PC-9 (cell line): ENCODE measurements at places on chromosomes 7 and 10. TPM values are rescaled to one million over a fixed set of nuclear protein-coding genes. Genes with fewer than 3 reads are reported as not detected.
A peak's percentile ranks its signal among the peaks of the same experiment; 100 is the strongest.

DNA sequence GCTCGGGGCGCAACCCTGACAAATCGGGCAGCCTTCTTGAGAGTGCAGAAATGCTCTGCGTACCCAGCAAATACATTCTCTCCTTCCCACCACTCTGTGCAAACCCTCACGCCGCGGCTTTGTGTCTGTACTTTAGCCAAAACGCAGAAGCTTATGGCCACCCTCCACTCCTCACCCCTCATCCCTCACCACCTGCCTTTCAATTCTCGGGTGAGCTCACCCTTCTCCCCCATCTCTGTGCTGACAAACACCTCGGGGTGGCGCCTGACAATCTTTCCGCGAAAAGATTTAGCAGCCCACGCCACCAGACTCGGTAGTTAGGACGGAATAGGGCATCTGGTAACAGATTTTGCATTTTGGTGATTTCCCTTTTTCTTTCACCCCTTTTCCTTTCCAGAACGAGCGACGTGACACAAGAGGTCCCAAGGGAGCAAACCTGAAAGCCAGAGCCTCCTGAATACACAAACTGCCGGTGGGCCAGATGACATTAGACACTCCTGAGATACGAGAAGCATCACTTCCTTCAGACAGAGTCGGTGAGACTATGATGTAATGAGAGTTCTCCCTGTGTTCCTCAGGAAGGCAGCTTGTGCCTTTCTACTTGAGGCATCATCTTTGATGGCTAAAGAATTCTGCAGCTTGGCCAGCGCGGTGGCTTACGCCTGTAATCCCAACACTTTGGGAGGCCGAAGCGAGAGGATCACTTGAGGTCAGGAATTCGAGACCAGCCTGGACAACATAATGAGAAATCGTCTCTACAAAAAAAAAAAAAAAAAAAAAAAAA lies 671 bp upstream of the ATAD1 start:
- DNase-seq, result peak; percentile 29

- DNase-seq, result no peak
Measured at GRCh38 chr10:129099486-129099885, 367.6 kb upstream of the MGMT start.

- DNase-seq, result no peak
Measured at GRCh38 chr10:124917428-124918190, 24.3 kb upstream of the ZRANB1 start.

DNA sequence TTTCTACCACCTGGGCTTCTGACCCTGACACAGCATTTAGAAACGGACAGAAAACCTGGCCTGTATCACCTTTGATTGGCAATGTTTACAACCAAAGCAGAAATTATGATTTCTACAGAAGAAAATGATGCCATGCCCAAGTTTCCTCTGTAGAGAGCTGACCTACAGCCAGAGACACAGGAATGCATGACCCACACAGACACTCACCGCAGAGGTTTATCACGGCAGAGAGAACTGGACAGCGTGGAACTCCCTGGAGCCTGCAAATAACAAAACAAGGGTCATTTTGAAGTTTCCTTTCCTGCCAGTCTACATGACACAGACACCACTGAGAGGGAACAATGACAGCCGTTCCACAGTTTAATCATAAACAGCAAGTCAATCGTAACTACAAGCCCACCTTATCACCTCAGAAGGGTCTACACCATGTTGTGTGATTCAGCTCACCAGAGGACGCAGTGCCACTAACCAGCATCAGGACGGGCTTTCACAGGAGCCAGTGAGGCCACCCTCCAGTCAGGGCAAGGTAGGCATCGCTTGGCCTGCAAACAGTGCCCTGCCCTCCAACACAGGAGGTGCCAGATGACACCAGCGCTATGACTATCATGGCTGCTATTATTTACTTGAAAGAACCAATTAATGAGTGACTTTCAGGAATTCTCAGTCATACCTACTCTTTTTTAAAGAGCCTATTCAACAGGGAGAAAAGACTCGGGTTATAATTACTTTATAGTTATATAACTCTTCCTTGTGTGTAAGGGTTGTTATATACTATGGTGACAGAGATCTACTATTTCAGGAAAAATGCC lies 139.9 kb downstream of the TNS3 start:
- DNase-seq, result no peak

DNA sequence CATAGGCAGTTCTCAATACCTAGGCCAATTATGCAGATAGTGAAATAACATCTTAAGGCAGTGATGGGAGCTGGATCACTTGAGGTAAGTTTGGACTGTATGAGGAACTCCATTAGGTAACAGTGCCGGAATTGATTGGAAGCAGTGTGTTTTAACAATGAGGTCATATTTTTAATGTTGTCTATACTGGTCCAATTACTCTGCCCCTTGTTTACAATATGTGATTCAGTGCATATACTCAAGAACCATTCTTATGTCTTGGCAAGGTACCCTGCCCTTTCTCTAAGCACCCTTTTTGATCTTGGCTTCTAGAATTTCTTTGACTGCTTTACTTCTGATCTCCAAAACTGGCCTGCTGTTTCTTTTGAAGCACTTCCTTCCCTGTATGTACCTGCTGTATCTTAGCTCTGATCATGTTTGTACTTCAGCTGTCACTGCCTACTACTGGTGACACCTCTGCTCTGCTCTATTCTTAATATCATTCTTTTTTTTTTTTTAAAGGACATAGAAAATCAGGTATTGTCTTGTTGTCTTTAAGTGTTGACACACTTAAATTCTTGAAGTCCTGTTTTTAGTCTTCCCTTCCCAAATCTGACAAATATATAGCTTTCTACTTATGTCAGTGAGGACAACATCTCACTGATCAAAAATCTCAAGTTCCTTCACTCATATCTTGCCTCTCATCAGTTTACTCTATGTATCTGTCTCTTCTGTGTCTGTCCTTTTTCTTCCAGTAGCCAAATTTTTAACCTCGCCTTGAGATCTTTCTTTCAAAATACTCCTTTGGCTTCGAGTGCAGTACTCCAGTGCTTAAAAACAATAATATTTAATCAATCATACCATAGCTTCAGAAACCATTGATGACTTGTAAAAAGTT lies 46.4 kb upstream of the RPA3 start:
- no peak for DNase-seq

DNA sequence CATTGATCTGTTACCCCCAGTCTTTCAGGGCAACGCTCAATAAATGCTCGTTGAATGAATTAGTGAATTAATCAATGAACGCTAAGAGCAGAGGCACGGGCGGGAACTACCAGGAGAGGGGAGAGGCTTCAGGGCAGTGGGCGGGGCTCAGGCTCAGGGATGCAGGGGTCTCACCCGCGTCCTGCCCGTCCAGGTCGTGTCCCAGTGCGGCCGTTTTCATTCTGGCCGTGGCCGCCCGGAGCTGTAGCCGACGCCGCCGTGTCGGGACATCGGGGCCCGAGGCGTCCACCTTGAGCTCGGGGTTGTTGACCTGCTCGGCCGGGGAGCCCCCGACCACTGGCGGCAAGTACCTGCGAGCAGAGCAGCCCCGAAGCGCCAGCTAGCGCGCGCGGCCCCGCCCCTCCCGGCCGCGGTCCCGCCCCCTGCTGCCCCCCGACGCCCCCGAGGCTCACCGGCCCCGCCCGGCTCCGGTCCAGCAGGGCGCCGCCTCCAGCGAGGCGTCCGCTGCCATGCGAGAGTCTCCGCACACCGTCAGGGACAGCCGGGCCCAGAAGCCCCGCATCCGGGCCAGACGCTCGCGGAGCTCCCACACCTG lies 2.8 kb upstream of the GAL3ST4 start:
- no peak for DNase-seq

DNA sequence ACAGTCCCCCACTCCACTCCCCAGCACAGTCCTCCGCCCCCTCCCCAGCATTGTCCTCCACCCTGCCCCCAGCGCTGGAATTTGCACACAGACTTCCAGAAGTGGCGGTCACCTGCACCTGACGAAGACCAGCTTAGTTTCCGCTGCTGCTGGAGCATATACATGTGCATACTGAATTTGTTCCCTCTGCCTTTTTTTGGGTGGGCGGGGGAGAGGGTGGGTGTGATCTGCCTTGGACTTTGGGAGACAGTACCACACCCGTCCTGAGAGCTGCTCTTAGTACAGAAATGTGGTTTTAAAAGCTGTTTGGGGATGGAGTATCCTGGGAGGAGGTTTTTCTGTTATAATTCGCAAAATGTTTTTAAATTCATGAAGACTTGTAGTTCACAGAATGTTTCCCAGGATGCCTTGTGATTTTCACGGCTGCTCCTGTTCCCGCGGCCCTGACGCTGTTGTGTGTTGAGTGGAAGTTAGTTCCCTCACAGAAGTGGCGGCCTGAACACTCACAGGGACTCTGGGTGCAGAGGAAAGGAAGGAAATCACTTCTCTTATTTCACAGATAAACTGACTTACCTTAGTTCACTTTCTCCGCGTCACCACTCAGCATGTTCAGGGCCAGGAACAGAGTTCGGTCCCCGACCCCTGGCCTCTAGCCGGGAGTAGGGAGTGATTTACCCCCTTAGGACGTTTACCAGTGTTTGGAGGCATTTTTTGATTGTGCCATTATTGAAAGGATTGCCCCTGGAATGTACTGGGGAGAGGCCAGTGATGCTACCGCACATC lies 18.6 kb downstream of the PFKP start:
- no peak for DNase-seq

GRCh38 chr10:88245974-88246511 lies 337.1 kb downstream of the RNLS start:
- no peak for DNase-seq

- DNase-seq, result peak; percentile 98
Measured at GRCh38 chr10:80203835-80204676, 1.3 kb downstream of the ANXA11 start.

- no peak for DNase-seq
Measured at GRCh38 chr10:82397854-82398253, 522.9 kb downstream of the NRG3 start.

DNA sequence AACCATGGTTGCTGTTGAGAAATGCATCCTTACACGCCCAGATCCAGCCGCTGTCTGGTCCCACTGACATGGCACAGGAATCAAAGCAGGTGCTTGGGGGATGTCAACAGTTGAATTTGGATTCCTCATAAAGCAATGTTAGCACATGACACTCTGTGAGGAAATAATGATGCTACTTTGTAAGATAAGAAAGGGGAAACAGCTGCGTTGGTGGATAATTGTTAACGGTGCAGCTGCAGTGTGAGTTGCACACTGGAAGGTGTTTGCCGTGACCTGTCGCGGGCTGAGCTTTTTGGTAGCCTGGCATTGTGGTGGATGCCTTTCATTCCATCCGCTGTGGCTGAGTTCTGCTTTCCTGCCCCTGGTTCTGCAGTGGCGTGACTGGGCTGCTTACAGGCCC lies 113.9 kb downstream of the MGMT start:
- DNase-seq, result no peak

GRCh38 chr10:71597821-71598498 lies 121.6 kb downstream of the C10orf105 start:
- DNase-seq, result no peak

DNA sequence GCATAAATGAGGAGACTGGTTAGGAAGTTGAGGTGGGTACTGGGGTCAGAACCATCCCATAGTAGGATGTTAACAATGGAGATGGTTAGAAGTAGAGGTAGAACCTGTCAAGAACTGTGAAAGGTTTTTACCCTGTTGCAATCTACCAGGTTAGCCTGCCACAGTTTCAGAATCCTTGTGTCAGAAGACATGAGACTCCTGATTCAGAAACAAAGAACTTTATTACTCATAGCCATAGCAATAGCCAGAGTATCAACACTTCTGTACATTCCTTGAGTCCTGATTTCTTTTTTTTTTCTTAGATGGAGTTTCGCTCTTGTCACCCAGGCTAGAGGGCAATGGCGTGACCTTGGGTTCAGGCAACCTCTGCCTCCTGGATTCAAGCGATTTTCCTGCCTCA lies 200.9 kb downstream of the GRM3 start:
- no peak for DNase-seq

DNA sequence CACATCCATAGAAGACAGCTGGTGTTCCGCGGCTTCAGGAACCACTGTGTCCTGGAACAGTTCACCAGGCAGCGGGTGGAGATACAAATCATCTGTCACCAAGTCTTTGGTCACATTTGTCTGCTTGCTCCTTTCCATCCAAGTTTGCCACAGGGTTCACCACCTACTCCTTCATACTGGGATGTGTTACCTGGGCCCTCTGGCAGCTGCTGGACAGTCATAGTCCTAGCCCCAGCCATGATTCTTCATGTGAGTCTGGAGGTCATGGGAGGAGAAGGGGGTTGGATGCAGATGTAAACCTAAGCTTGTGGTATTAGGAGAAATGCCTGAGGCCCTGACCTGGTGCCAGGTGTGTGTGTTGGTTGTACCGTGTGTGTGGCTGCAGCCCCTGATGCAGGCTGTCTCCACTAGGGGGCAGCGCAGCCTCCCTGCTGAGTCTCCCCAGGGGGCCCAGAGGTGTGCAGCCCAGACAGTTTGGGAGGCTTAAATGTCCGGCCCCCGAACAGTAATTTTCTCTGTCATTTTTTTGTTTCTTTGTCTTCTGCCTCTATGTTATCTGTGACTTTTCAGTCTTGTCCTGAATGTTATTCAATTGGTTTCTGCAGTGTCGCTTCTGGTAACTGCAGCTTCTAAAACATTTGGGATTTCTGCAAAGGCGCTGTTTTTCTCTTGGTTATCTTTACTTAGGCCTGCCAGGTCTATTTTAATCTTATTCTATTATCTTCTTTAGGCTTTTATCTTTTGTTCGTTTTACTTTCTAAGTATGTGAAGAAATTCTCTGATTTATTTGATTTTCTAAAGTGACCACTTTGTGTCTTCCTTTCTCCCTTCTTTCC lies 14.8 kb downstream of the NPS start:
- peak; percentile 10 for DNase-seq

GRCh38 chr7:144437370-144438191 lies 34.1 kb upstream of the NOBOX start:
- DNase-seq, result peak; percentile 61

DNA sequence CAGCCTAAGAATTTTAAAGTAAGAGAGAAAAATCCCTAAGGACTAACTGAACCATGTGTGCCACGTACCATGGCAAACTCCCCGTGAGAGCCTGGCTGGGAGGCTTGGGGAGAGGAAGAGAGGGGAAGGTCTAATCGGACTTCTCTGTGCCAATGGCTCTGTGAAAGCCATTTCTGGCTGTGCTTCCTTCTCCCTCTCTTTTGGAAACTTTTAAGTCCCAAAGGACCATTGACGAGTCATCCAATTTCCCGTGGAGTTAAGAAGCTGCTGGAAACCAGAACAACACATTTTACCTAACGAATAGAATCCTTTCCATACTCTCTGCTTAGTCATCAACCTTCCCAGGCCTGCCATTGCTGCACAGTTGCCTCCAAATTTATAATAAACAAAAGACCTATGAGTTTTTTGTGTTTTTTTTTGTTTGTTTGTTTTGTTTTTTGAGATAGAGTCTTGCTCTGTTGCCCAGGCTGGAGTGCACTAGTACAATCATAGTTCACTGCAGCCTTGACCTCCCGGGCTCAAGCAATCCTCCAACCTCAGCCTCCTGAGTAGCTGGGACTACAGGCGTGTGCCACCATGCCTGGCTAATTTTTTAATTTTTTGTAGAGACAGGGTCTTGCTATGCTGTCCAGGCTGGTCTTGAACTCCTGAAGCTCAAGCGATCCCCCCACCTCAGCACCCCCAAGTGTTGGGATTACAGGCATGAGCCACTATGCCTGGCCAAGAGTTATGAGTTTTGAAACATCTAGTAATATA lies 13.2 kb downstream of the LAMB1 start:
- no peak for DNase-seq

- no peak for DNase-seq
Measured at GRCh38 chr10:123890756-123891143, 857 bp downstream of the CPXM2 start.

CD36 gene
- total RNA-seq, result 0.28 and 1.3 TPM in 2 replicates

AKR1B15 gene
- total RNA-seq, result 3.2 and 3.4 TPM in 2 replicates

SLC18A2 gene
- total RNA-seq, result not detected in 2 replicates

ASIC3 gene
- total RNA-seq, result 7.6 and 10.5 TPM in 2 replicates

ADAM22 gene
- total RNA-seq, result 13.0 and 14.0 TPM in 2 replicates
